ENCODE measurements at places on chromosomes 5 and 9.
A peak's percentile ranks its signal among the peaks of the same experiment; 100 is the strongest.

DNA sequence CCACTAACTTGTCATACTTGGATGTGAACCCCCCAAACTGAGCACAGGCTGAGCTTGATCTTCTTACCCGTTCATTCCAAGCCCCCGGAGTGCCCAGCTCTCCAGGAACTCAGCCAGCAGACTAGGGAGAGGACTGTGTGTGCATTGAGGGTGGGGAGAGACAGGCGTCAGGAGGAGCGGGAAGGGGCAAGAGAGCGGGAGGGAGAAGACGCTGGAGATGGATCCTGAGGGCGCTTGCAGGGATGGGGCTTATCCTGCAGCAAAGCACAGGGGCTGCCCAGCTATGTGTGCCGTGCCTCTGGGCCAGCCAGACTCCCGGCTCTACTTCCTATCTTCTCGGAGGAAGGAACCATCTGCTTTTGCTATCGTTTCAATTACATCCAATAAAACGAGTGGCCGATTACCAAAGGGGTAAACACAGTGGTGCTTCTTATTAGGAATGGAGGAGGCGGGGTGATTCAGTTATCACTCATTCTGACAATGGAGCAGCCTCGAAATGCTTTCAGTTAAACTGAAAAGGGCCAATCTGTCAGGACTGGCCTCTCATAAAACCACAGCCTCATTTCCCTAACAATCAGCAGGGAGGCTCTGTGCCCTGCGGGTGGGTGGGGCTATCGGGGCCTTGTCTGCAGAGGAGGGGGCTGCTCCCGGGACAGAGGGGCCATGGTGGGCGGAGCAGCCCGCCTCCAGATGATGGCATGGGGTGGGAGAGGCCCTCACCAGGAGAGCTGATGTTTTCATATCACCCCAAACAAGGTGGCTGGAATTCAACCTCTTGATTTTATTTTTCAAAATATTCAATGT, 168.2 kb downstream of the DAB2IP start:
- DNase-seq, result no peak

DNA sequence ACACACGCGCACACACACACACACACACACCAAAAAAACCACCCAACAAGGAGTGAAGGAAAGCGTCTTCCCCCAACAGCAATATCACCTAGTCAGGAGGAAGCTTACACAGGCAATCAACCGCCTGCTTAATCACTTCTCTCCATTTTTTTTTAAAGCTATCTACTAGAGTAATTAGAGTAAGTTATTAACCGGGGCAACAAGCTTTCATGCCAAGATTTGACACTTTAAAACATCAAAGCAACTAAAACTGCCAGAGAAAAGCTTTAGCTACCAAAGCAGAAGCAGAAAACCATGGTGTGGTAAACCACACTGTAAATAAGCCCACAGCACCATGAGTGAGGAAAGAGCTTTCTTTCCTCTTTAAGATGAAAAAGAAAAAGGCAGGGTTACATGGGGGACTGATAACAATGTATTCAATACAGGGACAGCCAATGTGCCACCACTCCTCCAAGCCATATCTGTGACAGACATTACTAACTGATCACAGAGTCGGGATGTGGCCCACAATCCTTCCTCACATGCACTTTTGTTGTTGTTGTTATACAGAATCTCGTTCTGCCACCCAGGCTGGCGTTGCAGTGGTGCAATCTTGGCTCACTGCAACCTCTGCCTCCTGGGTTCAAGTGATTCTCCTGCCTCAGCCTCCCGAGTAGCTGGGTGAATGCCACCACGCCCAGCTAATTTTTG, 282.1 kb downstream of the CRB2 start:
- no peak for DNase-seq

DNA sequence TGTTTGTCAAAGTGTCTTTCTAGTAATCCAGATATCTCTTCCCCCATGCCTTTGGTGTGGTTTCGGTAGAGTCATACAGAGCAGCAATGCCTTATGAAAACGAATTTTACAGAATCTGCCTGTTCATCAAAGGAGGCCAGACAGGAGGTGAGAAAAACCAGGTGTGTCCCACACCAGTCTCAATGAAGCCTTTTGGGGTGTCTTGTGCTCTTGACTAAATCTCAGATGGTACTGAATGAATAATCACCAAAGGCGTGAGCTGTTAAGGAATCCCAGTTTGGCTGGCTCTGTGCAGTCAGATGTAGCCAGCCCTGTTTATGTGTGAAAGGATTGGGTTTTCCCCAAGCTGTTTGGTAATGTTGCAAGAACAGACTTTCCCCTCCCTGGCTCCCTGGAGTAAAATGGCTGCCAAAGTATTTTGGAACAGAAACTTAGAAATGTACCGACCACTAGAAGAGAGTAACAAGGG, 70.8 kb upstream of the CDKN2B start:
- DNase-seq, result no peak

DNA sequence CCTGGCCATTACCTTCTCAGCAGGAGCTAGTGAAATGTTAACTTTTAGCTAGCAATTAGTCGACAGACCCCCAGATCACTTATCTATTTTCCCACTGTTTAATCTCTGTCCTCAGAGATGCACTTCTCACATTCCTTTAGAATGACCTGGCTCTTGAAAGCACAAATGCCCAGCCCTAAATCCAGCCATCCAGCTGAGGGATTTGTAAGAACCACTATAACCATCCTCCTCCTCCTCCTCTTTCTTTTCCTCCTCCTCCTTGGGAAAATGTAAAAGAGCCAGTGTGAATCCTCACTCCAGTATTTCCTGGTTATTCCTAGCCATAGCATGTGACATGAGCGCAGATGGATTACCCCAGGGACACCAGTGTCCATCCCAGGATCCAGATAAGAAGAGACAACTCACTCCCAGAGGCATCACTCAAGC, 124.3 kb downstream of the ENC1 start:
- no peak for DNase-seq

- DNase-seq, result no peak
These were observed 135.0 kb downstream of the STK32A start for GRCh38 chr5:147369742-147370374.

- no peak for DNase-seq
These were observed 155.1 kb downstream of the AGTPBP1 start for GRCh38 chr9:85586684-85587083.

DNA sequence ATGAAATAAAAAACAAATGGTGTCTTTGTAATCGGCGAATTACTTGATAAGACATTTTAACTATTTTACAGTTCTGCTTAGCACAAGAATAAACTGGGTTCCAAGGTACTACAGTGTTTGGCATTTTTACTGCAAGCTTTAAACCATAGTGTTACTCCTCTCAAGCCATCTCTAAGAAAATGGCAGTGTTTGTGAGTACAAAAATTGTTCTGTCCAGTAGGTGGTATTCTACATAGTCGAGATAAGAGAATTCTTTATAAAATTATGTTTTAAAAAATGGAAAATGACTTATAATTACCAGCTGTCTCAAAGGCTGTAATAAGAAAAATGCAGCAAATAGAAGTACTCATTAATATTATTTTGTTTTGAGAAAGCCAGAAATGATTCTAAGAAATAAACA, 3.2 kb downstream of the SMIM15 start:
- DNase-seq, result no peak

- DNase-seq, result no peak
These were observed 9.0 kb downstream of the OR2S2 start for GRCh38 chr9:35948901-35949318.

DNA sequence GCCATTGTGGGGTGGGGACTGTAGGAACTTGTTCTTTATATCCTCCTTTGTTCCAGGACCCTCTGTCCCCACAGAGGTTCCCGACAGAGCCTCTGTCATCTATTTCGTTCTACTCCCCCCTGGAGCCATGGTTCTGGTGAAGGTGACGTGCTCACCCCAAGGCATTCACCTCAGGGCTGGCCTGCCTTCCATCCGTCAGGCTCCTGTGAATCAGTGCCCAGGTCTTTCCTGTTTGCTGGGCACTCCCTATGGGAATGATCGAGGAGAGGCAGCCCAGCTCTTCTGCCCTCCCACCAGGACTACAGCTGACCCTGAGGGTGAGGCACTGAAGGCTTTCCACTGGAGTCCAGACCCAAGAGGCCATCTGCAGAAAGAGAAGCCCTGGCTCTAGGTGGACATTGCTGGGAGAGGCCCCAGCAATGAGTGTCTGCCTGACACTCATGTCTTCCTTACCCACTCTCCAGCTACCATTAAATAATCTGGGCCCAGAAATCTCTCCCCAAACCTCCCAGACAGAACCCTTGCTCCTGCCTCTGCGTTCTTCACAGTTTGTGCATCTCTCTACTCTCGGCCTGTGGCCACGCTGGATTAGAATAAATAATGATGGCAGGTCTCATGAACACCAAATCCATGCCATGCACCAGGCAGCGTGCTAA, 214.2 kb downstream of the FSTL4 start:
- DNase-seq, result no peak

GRCh38 chr5:101520417-101520816, 617.3 kb upstream of the ST8SIA4 start:
- DNase-seq, result no peak

- DNase-seq, result no peak
These were observed 346.5 kb upstream of the MEF2C start for GRCh38 chr5:89229331-89230070.

GRCh38 chr5:53884417-53884816, 324.0 kb downstream of the NDUFS4 start:
- no peak for DNase-seq

- DNase-seq, result no peak
These were observed 214.1 kb upstream of the TLE4 start for GRCh38 chr9:79357616-79358015.

DNA sequence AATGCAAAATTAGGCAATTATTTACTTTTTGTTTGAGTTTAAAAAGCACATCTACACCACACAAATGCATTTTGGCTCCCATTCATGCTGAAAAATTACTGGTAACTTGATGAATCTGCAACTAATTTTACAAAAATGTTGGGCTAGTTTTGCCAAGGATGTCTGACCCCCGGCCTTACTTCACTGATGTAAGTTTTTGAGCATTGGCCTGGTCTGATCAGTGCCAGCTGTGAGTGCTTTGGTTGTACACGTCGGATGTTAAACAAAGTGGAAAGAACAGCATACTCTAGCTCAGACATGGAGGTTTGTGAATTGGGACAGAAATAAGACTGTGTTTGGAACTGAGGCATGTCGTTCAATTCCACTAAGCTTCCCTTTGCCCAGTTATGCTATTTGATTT, 1044.2 kb downstream of the TLE4 start:
- DNase-seq, result no peak

DNA sequence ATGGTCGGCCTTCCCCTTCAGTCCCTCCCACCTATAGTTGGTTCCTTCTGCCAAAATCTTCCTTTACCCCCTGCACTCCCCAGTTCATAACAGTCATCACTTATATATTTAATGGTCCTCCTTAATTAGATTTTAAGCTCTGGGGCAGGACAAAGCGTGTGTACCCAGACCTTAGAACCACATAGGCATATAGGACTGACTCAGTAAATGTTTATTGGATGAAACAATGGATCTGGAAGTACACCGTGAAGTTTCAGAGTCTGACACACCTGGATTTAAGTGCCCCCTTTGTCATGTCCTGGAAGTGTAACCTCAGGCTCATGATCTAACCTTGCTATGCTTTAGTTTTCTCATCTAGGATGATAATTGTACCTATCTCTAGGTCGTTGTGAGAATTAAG, 32.0 kb downstream of the STARD4 start:
- no peak for DNase-seq

GRCh38 chr5:35543408-35543807, 74.3 kb upstream of the SPEF2 start:
- DNase-seq, result no peak

GRCh38 chr5:132385326-132386105, 16.0 kb downstream of the SLC22A5 start:
- peak; percentile 26 for DNase-seq

DNA sequence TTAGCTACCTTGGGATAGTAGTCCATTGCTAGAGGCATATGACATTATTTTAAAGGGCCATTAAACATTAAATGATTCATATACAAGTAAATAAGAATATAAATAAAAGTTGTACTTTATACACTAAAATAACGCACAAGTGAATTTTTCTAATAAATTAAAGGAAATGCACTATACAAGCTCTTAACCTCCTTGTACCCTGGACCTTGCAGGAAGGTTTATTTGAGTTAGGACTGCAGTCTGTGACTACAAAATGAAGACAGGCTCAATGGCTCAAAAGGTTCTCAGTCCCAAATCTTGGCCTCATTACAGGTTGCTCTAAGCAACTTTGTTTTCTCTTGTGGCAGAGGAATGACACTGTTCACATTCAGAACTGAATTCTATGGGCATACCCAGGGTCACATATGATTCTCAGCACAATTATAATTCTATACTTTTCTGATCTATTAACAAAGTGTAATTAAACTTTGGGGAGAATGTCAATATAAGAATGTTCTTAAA, 34.4 kb downstream of the FEM1C start:
- no peak for DNase-seq

DNA sequence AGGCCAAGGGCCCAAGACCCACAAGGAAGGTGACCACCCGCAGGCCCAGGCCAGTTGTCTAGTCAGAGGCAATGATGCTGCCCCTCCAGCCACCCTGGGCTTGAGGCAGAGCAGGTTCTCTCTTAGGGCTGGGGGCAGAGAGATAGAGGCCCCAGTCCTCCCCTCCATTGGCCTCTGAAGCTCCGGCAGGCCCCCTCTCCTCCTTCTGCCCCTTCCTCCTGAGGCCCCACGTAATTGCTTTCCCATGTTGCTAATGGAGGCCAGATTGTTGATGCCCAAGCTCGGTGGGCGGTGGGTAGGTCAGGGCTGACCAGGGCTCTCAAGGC, 26.6 kb upstream of the ENHO start:
- no peak for DNase-seq

DNA sequence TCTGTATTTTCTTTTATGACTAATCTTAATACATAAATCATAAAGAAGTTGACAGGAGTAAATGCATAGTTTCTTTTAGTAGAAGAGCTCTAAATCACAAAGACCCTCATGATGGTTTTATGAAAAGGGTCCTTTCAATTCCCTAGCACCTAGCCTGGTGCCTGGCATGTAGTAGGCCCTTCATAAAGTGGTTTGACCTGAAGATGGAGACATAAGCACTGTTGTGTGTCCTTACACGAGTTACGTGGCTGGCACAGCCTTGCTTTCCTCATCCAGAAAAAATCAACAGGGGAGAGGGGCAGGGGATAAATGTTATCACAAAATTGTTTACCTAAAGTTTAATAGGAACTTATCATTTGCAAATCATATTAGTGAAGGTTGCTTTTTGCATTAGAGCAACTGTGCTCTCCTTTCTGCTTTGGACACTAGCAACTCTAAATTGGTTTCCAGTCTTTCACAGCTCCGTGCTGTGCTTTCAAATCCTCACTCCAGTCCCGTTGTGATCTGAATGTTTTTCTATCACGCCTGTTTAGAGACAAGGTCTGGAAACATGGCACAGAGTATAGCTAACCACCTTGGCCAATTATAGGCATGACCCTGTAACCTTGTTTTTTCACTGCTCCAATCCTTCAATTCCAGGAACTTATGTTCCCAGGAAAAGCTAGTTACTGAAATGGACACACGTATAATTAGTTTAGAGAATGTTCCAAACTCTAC, 55.7 kb downstream of the ARL15 start:
- no peak for DNase-seq

All from activated naive CD4-positive, alpha-beta T cell (primary cell).